ENCODE measurements at places on chromosomes 11 and 22. TPM values are rescaled to one million over a fixed set of nuclear protein-coding genes. Genes with fewer than 3 reads are reported as not detected.

TSGA10IP gene
- not detected for total RNA-seq

MS4A6A gene
- not detected for total RNA-seq

HMOX1 gene
- total RNA-seq, result 285 TPM

GNG3 gene
- not detected for total RNA-seq

APOL5 gene
- total RNA-seq, result not detected

DEPDC7 gene
- total RNA-seq, result 12.2 TPM

A4GALT gene
- 7.5 TPM for total RNA-seq

KRTAP5-10 gene
- not detected for total RNA-seq

ACRV1 gene
- not detected for total RNA-seq

SCUBE2 gene
- total RNA-seq, result 3.6 TPM

NXPE1 gene
- not detected for total RNA-seq

SCGB1D1 gene
- not detected for total RNA-seq

PDHX gene
- 32.4 TPM for total RNA-seq

APOBEC3B gene
- 0.49 TPM for total RNA-seq

APLNR gene
- total RNA-seq, result not detected

P2RY6 gene
- total RNA-seq, result 0.97 TPM

RAPSN gene
- total RNA-seq, result 0.32 TPM

FREY1 gene
- 1.5 TPM for total RNA-seq

C11orf16 gene
- total RNA-seq, result not detected

ALG8 gene
- 34.9 TPM for total RNA-seq

SCN3B gene
- 0.16 TPM for total RNA-seq

KRTAP5-1 gene
- not detected for total RNA-seq

KRTAP5-8 gene
- not detected for total RNA-seq

MIOX gene
- not detected for total RNA-seq

RTCB gene
- total RNA-seq, result 88.3 TPM

SGSM1 gene
- total RNA-seq, result not detected

PISD gene
- 39.0 TPM for total RNA-seq

OR52E8 gene
- total RNA-seq, result not detected

ROBO4 gene
- 1.1 TPM for total RNA-seq

NLRX1 gene
- 27.7 TPM for total RNA-seq

CARD10 gene
- 17.4 TPM for total RNA-seq

SERHL2 gene
- 3.6 TPM for total RNA-seq

CCDC73 gene
- total RNA-seq, result not detected

HORMAD2 gene
- not detected for total RNA-seq

CRYBB3 gene
- not detected for total RNA-seq

SHISAL1 gene
- total RNA-seq, result 2.1 TPM

ARRB1 gene
- total RNA-seq, result 14.7 TPM

CD3D gene
- not detected for total RNA-seq

CCND1 gene
- 332 TPM for total RNA-seq

TENM4 gene
- 2.6 TPM for total RNA-seq

UPK3A gene
- not detected for total RNA-seq

OR52K1 gene
- total RNA-seq, result not detected

APOBEC3C gene
- total RNA-seq, result 20.4 TPM

LRRC32 gene
- 46.4 TPM for total RNA-seq

SLC22A12 gene
- total RNA-seq, result not detected

MRGPRX3 gene
- total RNA-seq, result not detected
